ENCODE measurements at places on chromosomes 12 and 14. TPM values are rescaled to one million over a fixed set of nuclear protein-coding genes. Genes with fewer than 3 reads are reported as not detected.

DNA sequence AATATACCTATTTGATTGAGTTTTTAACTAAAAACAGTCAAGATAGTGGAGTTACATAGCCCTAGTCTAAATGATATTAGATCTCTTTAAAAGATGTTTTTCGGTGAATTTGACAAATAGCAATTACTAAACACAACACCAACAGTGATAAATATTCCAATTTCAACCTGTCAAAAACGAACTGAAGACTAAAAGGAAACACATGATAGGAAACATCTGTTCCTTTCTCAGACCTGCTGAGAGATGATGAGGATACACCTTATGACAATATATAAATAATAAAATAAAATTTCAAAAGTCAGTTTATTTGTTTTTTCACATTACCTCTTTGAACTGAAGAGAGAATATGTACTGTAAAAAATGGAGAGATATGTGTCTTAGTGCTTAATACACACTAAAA, 232.7 kb downstream of the RASSF9 start:
- no peak for ATAC-seq

DNA sequence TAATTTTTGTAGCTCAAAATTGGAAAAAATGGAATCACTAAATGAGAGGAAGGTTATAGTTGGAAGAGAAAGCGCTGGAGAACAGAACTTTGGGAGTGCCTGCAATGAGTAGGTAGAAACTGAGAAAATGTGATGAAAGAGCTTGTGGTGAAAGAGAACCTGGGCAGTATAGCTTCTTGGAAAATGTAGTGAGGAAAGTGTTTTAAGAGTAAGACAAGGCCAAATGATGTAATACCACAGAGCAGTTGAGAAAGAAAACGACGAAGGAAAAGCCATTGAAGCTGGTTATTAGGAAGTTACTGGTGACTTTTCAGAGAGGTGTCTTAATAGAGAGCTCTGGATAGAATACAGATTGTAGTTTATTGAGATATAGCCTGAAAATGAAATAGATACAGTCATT, 255.3 kb downstream of the AEBP2 start:
- no peak for ATAC-seq

- ATAC-seq = no peak
These were observed 114.8 kb downstream of the RERGL start for GRCh38 chr12:17975239-17975638.

CLEC7A gene
- 6.7 TPM for total RNA-seq

PRH2 gene
- total RNA-seq = not detected

GRCh38 chr12:121916719-121917118, 1.7 kb upstream of the CFAP251 start:
- no peak for ATAC-seq

DNA sequence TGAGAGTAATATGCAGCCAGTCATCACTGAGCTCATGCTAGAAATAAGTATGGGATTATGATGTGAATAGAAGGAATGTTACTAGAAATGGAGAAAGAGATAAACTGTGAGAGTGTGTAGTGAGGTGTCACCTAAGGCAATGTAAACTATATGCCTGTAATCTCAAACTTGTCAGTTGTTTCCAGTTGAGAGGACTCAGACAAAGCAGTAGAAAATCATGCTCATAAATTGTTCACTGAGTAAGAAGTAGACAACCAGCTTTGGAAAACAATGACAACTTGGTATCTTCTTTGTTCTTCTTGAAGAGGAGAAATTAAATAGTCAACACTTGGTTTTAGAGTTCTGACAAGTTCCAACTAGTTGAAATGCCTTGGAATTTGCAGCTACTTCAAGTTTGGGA, 148.5 kb upstream of the OR4E1 start:
- ATAC-seq = no peak

GRCh38 chr14:100332797-100333196, 9.7 kb downstream of the SLC25A47 start:
- ATAC-seq = no peak

GRCh38 chr12:68198507-68199086, 27.0 kb downstream of the IL26 start:
- no peak for ATAC-seq
